Activated naive CD8-positive, alpha-beta T cell treated with anti-CD3 and anti-CD28 coated beads for 36 hours (primary cell): ENCODE measurements at places on chromosomes 12 and 14. TPM values are rescaled to one million over a fixed set of nuclear protein-coding genes. Genes with fewer than 3 reads are reported as not detected.

DNA sequence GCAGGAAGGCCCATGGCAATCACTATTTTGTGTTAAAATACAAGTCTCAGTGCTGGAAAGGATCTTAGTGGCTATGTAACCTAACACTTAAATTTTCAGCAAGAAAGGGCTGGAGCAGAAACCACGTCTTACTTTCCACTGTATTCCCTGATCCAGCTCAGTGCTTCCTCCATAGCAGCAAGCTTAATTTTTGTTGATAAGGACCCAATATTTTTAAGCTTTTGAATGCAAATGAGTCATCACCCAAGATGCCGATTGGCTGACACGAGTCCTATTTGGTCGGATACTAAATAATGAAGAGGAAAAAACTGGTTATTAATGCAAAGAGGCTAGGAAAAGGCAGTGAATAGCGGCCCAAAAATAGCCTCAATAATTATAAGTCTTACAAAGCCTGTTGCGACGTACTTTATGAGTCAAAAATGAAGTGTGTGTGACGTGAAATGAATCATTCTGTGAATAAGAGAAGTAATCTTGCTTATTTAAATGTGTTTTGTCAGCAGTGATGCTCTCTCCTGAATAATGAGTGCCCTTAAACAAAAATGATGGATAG lies 46.9 kb upstream of the IGF1 start:
- DNase-seq, result no peak
- no peaks in the 10 kb centered on the region for H3K36me3 ChIP-seq
- H3K27ac ChIP-seq, result no peak overlapping the region

DNA sequence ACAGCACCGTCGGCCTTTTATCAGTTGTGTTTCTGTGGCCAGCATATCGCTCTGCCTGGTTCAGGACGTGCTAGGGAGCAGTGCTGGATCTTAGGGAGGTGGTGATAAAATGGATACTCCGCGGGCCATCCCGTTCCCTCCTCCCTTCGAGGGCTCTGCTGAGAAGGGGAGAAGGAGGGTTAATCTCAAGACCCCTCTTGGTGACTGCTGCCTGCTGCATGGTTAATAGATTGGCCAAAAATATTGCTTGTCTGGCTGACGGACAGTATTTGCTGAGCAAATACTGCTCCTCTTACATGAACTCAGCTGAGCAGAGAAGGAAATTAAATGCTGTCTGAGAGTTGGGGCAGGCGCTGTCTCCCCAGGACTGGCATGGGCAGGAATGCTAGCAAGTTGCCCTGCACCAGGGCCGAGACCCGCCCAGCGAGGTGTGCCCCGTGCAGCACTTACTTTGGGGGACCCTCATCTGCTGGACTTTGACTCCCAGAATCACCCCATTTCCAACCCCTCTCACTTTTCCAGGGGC lies 1.2 kb downstream of the FBRSL1 start:
- H3K4me1 ChIP-seq, result peaks cover 52% of the 10 kb centered on the region
- DNase-seq, result no peak
- H3K4me3 ChIP-seq, result peak overlapping the region; percentile 76

DNA sequence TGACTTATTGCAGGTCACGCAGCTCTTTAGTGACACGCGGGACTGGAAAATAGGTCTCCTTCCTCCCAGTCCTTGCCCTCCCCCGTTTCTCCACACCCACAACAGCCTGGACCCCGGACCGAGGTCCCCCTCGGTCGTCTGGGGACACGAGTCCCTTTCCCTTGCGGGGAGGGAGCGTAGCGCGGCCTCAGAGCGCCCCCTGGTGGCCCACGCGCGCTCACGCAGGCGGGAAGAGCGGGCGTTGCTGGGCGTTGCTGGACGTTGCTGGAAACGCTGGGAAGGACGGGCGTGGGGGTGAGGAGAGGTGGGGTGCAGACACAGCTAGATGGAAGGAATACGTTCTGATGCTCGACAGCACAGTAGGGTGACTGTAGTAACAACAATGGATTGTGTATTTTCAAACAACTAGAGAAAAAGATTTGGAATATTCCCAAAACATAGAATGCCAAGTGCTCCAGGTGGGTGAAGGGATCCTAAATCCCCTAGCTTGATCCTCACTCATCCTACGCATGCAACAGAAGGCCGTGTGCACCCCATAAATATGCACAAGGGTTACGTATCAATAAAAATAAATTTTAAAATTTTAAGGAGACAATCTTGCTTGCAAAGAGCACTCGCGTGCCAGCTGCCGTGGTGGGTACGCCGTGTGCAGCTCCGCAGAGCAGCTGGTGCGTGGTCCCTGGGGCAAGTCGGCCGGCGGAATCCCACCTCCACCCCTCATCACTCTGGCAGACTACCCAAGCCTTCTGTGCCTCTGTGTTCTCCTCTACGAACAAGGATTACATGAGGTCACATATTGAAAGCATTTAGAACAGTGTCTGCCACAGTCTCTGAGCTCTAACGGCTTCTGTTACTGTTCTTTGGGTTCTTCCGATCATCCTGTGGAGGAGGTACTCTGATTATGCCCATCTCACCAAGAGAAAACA lies 87.4 kb downstream of the B4GALNT3 start:
- H3K36me3 ChIP-seq, result no peaks in the 10 kb centered on the region
- H3K4me3 ChIP-seq, result no peak overlapping the region
- H3K4me1 ChIP-seq, result peaks cover 16% of the 10 kb centered on the region

DNA sequence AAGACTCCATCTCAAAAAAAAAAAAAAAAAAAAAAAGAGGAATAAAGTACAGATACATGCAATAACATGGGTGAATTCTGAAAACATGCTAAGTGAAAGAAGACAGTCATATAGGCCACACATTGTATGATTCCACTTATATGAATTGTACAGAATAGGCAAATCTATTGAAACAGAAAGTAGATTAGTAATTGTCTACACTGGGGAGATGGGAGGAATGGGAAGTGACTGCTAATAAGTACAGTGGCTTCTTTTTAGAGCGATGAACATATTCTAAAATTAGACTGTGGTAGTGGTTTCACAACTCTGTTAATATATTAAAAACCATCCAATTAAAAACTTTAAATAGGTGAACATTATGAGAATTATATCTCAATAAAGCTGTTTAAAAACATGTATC lies 74.4 kb downstream of the ANKS1B start:
- H3K27ac ChIP-seq, result no peak overlapping the region
- no peak for DNase-seq
- no peak overlapping the region for H3K4me3 ChIP-seq
- no peaks in the 10 kb centered on the region for H3K36me3 ChIP-seq
- no peaks in the 10 kb centered on the region for H3K4me1 ChIP-seq
- H3K27me3 ChIP-seq, result no peaks in the 10 kb centered on the region

GRCh38 chr12:830111-830867 lies 77.9 kb downstream of the WNK1 start:
- no peak overlapping the region for H3K4me3 ChIP-seq
- no peak for DNase-seq
- no peak overlapping the region for H3K27ac ChIP-seq
- peaks cover 22% of the 10 kb centered on the region for H3K4me1 ChIP-seq
- peaks cover 21% of the 10 kb centered on the region for H3K36me3 ChIP-seq

- no peaks in the 10 kb centered on the region for H3K4me1 ChIP-seq
- no peaks in the 10 kb centered on the region for H3K27me3 ChIP-seq
- DNase-seq, result peak; percentile 4
- H3K4me3 ChIP-seq, result no peak overlapping the region
- peaks cover 8% of the 10 kb centered on the region for H3K36me3 ChIP-seq
Observed at GRCh38 chr12:66352197-66352596, 49.9 kb downstream of the HELB start.

GRCh38 chr12:46499901-46500300 lies 127.3 kb upstream of the SLC38A2 start:
- no peak overlapping the region for H3K4me3 ChIP-seq
- H3K27ac ChIP-seq, result no peak overlapping the region
- no peaks in the 10 kb centered on the region for H3K4me1 ChIP-seq
- H3K36me3 ChIP-seq, result peaks cover 12% of the 10 kb centered on the region

- DNase-seq, result no peak
- no peak overlapping the region for H3K4me3 ChIP-seq
- H3K27ac ChIP-seq, result no peak overlapping the region
- H3K4me1 ChIP-seq, result peaks cover 4% of the 10 kb centered on the region
- no peaks in the 10 kb centered on the region for H3K27me3 ChIP-seq
Observed at GRCh38 chr12:49921936-49922335, 18.2 kb upstream of the FAIM2 start.

GRCh38 chr12:24201258-24201970 lies 251.9 kb upstream of the SOX5 start:
- no peak for DNase-seq
- no peaks in the 10 kb centered on the region for H3K4me1 ChIP-seq
- H3K36me3 ChIP-seq, result no peaks in the 10 kb centered on the region
- no peak overlapping the region for H3K27ac ChIP-seq

DNA sequence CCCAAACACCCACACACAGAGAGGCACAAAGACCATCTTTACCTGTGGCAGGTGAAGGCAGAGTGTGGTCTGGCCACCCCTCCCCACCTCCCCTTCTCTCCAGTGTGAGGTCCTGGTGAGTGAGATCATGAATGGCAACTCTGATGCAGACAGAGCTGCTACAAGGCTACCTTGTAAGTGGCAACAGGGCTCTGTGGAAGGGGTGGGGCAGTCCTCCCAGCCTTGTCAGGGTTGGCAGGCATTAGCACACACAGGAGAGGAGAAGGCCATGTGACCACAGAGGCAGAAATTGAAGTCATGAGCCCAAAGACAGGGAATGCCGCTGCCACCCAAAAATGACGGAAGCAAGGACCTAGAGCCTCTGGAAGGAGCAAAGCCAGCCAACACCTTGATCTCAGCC lies 30.7 kb downstream of the VWF start:
- DNase-seq, result no peak
- H3K27me3 ChIP-seq, result no peaks in the 10 kb centered on the region
- no peaks in the 10 kb centered on the region for H3K36me3 ChIP-seq

- H3K36me3 ChIP-seq, result peaks cover 16% of the 10 kb centered on the region
- no peak overlapping the region for H3K27ac ChIP-seq
Observed at GRCh38 chr14:91048265-91048664, 12.2 kb downstream of the RPS6KA5 start.

GRCh38 chr12:27667540-27667939 lies 28.7 kb upstream of the REP15 start:
- peaks cover 4% of the 10 kb centered on the region for H3K4me1 ChIP-seq
- DNase-seq, result no peak
- H3K27me3 ChIP-seq, result no peaks in the 10 kb centered on the region
- no peak overlapping the region for H3K27ac ChIP-seq

The EXOC3L4 gene
- total RNA-seq, result not detected

The GLI1 gene
- total RNA-seq, result 0.56 TPM

The GNB3 gene
- 0.10 TPM for total RNA-seq
